Endothelial cell (in vitro differentiated cells): ENCODE measurements at places on chromosomes 3 and 15. TPM values are rescaled to one million over a fixed set of nuclear protein-coding genes. Genes with fewer than 3 reads are reported as not detected.

DNA sequence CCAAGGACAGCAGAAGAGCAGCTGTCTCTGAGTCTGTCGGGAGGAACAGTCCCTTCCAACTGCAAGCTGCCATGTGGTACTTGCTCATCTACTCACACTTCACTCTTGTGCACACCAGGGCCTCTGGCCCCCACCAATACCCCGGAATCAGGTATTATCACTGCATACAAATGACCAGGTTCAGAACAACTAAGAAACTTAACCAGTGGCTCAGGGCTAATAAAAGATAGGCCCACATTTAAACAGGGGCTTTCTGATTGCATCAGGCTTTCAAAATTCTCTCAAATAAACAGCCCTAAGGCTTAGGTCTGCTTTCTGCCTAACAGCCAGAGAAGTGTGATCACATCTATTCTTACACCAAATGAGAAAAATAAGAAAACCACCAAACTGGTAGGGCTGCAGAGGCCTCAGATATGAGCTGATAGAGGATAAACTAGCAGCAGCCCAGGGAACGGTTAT, 20.7 kb downstream of the CCDC12 start:
- DNase-seq: no peak
- peaks cover 12% of the 10 kb centered on the region for H3K36me3 ChIP-seq
- H3K4me3 ChIP-seq: no peak overlapping the region
- H3K27me3 ChIP-seq: peaks cover 10% of the 10 kb centered on the region

GRCh38 chr3:98114264-98114663, 16.3 kb upstream of the OR5H1 start:
- no peak overlapping the region for H3K4me3 ChIP-seq
- H3K36me3 ChIP-seq: peaks cover 4% of the 10 kb centered on the region
- peaks cover 2% of the 10 kb centered on the region for H3K27me3 ChIP-seq
- no peak overlapping the region for H3K27ac ChIP-seq
- DNase-seq: no peak
- no peaks in the 10 kb centered on the region for H3K4me1 ChIP-seq

GRCh38 chr3:105166893-105167292, 199.8 kb upstream of the ALCAM start:
- no peaks in the 10 kb centered on the region for H3K36me3 ChIP-seq
- no peak for DNase-seq
- no peaks in the 10 kb centered on the region for H3K4me1 ChIP-seq
- no peaks in the 10 kb centered on the region for H3K27me3 ChIP-seq
- no peak overlapping the region for H3K27ac ChIP-seq

GRCh38 chr3:64276131-64276530, 50.9 kb upstream of the PRICKLE2 start:
- no peak for DNase-seq
- no peaks in the 10 kb centered on the region for H3K27me3 ChIP-seq
- no peak overlapping the region for H3K27ac ChIP-seq

DNA sequence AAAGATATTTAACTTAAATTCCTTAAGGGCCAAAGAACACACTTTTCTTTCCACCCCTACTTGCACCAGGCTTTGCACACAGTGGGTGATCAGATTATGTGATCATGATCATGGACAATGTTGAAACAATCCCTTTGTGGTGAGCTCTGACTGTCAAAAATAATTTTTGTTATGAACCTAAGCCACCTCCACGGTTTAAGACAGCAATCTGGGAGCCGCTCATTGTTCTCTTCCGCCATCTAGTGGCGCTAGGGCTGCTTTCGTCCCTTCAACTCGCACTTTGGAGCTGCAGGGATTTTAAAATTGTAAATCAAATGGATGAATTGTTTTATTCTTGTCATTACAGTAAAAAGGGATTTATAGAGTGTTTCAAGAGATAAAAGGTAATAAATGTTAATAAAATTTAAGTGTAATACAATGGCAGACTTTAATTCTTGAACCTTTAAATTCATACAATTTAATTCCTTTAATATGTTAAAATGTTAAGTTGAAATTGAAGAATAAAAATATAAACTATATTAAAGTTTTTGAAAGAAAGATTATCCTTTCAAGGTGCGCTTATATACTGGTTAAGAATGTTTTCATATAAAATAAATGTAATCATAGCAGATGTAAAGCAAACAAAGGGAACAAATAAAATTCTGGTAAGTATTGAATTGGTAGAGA, 45.3 kb upstream of the ARL6 start:
- no peaks in the 10 kb centered on the region for H3K4me1 ChIP-seq
- H3K27ac ChIP-seq: no peak overlapping the region
- no peak overlapping the region for H3K4me3 ChIP-seq
- peak; percentile 75 for DNase-seq

DNA sequence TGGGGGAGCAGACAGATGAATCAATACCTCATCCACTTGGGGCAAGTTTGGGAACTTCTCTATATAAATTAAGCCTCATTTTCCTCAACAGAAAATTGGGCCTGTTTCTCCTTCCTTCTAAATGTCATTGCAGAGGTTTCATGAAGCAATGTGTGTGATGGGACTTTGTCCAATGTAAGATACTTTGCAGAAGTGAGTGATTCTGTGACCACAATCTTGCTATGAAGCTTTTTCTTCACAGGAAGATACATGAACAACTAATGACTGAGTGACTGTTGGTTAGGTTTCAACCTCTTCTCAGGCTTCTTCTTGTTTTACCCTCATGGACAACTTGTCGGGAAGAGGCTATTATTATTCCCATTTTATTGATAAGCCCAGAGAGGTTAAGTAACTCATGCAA, 11.0 kb downstream of the TMEM45A start:
- DNase-seq: no peak
- peaks cover 5% of the 10 kb centered on the region for H3K36me3 ChIP-seq
- H3K4me1 ChIP-seq: peaks cover 2% of the 10 kb centered on the region
- no peaks in the 10 kb centered on the region for H3K27me3 ChIP-seq
- H3K4me3 ChIP-seq: no peak overlapping the region
- no peak overlapping the region for H3K27ac ChIP-seq

Gene MEX3B
- total RNA-seq: 98.2 TPM

Gene GOLGA8J
- total RNA-seq: not detected
